ENCODE measurements at places on chromosomes 12 and 14.

- no peak for DNase-seq
Observed at GRCh38 chr14:75128596-75128990, 1.7 kb upstream of the NEK9 start.

DNA sequence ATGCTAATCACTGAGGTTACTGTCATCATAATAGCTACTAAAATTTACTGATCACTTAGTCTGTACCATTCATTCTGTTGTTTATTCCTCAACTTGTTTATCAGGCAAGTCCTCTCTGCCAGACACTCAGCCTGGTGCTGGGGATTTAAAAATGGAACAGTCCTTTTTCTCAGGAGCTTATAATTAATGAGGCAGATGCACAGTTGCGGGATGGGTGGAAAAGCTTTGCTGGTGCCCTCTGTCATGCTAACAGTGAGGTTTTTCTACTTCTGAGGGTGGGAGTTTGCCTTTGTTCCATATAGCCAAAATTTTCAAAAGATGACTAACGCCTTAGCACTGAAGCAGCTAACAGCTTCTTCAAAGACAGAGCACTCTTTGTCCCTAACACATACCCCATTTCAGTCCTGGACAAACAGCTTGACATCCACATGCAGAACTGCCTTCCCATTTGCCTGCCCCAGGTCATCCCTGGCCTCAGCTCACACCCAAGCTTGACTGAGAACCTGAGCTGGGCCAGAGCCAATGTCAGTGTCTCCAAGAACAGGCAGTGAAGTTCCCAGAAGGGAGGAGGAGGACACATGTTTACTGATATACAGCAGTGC is 30.8 kb upstream of the HSPB8 start:
- no peak for DNase-seq

- DNase-seq, result peak; percentile 42
Observed at GRCh38 chr12:63420206-63420644, 248.1 kb downstream of the DPY19L2 start.

DNA sequence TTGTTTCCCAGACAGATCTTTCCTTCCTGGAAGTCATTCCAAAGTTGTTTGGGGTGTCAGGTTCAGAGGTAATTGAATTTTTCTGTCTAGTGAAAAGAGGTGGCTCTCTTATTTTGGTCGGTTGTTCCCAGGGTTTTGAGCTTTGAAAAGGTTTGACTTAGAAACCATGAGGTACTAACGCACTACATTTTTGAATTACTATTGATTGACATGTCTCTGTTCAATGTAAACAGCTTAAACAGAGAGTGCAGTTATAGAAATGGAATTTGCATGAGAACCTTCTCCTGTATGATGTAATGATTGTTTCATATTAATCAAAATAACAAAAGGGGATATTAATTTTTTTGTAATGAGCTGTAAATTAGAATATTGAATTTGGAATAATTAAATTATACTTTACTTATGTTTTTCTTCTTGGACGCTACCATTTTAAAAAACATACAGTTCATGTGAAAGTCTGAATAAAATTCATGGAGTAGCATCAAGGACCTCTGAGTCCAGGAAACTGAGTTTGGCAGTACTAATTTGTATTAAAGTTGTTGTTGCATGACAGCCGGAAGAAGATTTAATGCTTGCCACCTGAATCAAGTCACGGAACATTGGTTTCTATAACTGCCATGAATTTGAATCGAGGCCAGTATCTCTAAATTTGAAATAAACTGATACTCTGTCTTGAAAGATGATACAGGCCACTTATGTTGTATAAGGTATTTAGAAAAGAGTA is 41.7 kb downstream of the NPAS3 start:
- no peak for DNase-seq

GRCh38 chr12:121748571-121749265 is 36.2 kb downstream of the TMEM120B start:
- peak; percentile 26 for DNase-seq

DNA sequence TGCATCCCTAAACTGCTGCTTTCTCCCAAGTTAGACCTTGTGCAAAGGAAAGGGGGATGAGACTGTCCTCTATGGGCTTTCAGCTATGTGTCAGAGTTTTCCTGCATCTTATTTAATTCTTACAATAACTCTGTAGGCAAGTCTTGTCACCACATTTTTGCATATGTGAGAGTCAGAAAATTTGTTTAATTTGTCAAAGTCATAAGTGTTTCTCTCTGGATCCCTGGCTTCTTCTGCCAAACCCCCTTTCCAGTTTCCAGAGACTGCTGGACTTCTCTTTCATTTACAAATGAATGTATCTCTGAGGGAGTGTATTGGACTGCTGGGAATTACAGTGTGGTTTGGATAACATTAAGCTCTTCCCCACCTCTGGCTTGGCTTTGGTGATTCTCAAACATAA is 877.6 kb upstream of the SEL1L start:
- no peak for DNase-seq

DNA sequence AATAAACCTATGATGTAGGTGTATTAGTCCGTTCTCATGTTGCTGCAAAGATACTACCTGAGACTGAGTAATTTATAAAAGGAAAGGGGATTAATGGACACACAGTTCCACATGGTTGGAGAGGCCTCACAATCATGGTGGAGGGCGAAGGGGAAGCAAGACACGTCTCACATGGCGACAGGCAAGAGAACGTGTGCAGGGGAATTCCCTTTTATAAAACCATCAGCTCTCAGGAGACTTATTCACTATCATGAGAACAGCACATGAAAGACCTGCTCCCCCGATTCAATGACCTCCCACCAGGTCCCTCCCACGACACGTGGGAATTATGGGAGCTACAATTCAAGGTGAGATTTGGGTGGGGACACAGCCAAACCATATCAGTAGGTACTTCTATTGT is 58.7 kb upstream of the DICER1 start:
- no peak for DNase-seq

GRCh38 chr14:80100681-80101080 is 110.6 kb downstream of the DIO2 start:
- no peak for DNase-seq

- no peak for DNase-seq
Observed at GRCh38 chr14:50210074-50210473, 21.3 kb downstream of the SOS2 start.

GRCh38 chr14:33210311-33210710 is 271.6 kb downstream of the NPAS3 start:
- DNase-seq, result no peak

Measured in stimulated activated naive CD8-positive, alpha-beta T cell treated with anti-CD3 and anti-CD28 coated beads, Interleukin-15, Interleukin-2, amounts not matched to agents 100 U/mL and 50 U/mL, for 24 hours (primary cell).